ENCODE measurements at places on chromosomes 1 and 21. TPM values are rescaled to one million over a fixed set of nuclear protein-coding genes. Genes with fewer than 3 reads are reported as not detected.

RCSD1 gene
- 0.57 TPM for total RNA-seq

SFN gene
- total RNA-seq = not detected

U2AF1 gene
- 18.7 TPM for total RNA-seq

LCE1D gene
- total RNA-seq = not detected

STUM gene
- 0.98 TPM for total RNA-seq

MMP23B gene
- total RNA-seq = 35.2 TPM
